Muscle of leg (tissue), 16 donors: ENCODE measurements at places on chromosomes 11 and 22. TPM values are rescaled to one million over a fixed set of nuclear protein-coding genes. Genes with fewer than 3 reads are reported as not detected.
A peak's percentile ranks its signal among the peaks of the same experiment; 100 is the strongest.

GRCh38 chr11:30225642-30226041, 5.2 kb upstream of the FSHB start:
- DNase-seq, result no peak

DNA sequence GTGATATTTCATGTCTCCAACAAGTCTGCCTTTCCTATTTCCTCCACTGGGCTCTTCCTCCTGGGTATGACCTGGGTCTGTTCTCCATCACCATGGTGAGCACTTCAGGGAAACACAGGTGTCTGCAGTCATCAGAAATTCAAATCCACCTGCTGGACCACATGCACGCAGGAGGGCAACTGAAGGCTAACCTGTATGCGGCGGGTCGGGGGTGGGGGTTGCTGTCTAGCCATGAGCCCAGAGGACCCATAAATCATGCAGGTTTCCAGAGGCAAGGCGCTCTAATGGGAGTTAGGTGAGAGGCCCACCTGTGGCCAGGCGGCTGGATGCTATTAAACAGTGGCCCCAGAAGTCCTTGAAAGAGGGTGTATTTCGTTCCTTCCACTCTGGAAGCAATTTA, 11.1 kb upstream of the PAMR1 start:
- DNase-seq, result no peak

GRCh38 chr11:1751531-1751921, 1.1 kb upstream of the IFITM10 start:
- no peak for DNase-seq

DNA sequence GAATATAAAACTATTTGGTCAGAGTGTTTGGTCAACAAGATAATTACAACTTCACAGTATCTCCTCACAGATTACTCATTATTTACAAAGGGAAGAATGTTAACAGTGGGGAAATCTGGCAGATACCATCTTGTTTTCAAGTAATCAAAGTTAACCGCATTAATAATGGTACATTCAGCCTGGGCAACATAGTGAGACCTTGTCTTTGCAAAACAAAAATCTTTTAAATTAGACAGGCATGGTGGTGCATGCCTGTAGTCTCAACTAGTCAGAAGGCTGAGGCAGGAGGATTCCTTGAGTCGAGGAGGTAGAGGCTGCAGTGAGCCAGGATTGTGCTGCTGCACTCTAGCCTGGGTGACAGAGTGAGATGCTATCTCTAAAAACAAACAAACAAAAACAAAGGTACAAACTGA, 78.5 kb downstream of the ACER3 start:
- DNase-seq, result no peak

DNA sequence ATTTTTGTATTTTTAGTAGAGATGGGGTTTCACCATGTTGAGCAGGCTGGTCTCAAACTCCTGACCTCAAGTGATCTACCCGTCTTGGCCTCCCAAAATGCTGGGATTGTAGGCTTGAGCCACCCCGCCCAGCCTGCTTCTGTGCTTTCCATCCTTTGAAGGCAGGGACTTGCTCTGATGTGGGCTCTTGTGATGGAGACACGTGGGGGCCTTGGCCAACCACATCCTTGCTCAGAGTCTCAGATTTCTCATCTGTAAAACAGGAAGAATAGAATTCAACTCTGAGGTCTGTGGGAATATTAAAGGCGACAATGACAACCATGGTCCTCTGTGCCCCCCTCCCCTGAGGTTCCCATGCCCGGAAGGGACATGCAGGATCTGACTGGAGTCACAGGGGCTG, 3.8 kb upstream of the GGA1 start:
- no peak for DNase-seq

GRCh38 chr22:20455709-20456063, 18.1 kb upstream of the SCARF2 start:
- DNase-seq, result no peak

DNA sequence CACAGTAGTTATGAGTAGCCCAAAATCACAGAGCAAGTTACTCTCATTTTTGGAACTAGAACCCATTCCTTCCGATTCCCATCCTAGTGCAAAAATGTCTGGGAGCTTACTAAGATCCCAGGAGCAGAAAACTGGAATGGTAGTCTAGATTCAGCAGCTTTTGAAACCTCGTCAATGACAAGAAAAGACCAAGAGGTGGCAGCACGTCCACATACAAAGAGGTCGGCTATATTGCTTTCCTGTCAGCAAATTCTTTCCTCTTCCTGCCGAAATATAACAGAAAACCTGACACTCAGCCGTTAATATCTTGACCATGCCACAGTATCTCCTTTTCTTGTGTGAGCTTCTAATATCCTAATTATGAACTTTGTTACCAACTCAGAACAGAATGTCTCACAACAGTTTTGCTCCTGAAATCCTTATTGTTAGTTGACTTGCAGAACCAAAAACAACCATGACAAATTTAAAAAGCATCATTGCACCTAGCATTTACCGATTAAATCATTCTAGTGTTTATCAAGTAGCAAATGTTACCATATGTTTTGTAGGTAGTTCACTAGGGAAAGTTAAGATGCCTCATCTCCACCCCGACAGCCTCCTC, 92.8 kb upstream of the OR9G4 start:
- DNase-seq, result peak; percentile 70

- DNase-seq, result peak; percentile 5
Observed at GRCh38 chr22:23840026-23840425, 1.2 kb upstream of the DERL3 start.

GRCh38 chr22:27223317-27224177, 566.2 kb downstream of the MIAT start:
- DNase-seq, result no peak

DNA sequence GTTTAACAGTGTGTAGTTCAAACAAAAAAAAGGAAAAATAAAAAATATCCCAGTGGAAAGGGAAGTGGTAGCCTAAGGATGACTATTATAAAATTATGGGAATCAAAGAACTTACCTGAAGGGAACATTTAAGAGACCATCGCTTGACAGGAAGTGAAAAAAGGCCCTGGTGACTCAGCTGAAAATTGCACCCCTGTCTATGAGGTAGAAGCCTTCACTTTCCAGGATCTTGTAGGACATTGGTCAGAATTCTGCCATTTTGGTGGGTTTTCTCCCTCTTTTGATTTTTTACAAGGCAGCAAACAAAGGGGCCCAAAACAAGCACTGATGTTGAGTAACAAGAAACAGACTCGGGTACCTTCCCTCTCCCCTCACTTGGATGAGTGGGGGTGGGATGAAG, 15.6 kb downstream of the DDX17 start:
- DNase-seq, result no peak

DNA sequence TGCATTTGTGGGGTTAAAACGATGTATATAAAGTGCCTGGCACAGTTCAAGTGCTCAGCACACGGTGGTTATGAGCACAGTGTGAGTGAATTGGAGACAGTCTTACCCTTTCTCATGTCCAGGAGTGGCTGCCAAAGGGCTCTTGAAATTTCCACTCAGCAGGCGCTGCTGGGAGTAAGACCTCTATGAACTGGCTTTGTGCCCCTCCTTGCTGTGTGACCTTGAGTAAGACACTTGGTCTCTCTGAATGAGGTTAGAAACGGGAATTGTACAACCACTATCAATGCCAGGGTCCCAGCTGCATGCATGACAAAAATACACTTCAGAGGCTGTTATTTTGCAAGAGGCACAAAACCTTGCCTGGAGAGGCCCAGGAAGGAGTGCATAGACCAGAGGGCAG, 86.6 kb downstream of the TSPAN18 start:
- DNase-seq, result peak; percentile 77

DNA sequence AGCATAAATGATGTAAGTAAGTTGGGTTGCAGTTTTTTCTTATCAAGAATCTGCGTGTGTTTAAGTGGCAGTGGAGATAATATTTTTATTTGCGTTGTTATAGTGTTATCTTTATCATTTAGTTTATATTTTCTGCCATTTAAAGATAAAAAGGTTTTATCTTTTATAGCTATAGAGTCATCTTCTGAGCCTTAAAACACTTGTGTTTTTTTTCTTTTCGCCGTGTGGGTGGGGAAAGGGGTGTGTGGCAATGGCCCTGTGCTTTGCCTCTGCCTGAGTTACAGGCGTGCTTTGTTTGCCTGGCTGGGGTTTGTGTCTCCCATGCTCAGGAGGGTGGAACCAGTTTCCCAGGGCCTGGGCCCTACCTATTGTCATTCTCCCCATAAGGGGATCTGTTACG, 16.2 kb downstream of the ARHGEF12 start:
- DNase-seq, result no peak

The CBLIF gene
- total RNA-seq, result not detected

The PANX3 gene
- total RNA-seq, result 0.04 TPM

The ART1 gene
- total RNA-seq, result 5.7 TPM

The C11orf87 gene
- total RNA-seq, result 0.09 TPM

The MRGPRE gene
- not detected for total RNA-seq

The C11orf58 gene
- total RNA-seq, result 121 TPM

The VWCE gene
- total RNA-seq, result 3.4 TPM
